ENCODE measurements at places on chromosomes 11 and 22.

- no peak for DNase-seq
Observed at GRCh38 chr11:55503449-55503848, 50.8 kb upstream of the OR4C15 start.

GRCh38 chr11:130995266-130995665, 79.0 kb upstream of the SNX19 start:
- no peak for DNase-seq

DNA sequence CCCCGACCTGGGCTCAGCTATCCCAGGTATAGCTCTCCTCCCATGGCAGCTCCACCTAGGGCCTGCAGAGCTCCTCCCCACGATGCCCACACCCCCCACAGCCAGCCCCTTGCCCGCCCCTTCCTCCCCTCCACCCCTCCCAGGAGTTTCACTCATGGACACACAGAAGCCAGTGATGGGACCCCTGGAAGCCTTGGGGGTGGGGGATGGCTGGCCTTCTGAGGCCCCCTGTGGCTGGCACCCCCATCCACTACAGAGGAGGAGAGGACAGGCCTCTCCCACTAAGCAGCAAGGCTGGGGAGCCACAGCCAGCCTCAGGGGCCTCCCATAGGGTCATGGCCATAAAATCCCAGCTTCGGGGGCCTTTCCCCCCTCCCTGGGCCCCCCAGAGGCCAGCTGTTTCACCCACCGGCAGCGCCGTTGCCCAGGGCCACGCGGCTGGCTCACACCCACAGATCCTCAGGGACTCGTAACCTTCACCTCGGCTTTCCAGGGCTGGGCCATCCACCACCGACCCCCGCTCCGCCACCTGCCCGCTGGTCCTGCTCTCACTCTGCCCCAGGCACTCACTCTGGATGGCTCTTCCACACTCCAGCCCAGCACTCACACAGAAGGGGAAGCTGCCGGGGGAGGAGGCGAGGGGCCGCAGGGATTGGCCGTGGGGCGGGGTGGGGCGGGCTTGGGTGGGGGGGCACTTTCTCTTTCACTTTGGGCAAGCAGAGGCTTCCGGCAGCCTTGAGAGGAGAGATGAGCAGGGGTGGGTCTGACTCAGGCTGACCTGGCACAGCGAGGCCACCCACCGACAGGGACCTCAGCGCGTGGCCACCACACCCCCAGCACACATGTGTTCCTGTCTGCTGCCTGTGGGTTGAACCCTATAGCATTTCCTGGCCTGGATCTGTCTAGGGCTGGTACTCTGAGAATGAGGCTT, 2.2 kb downstream of the SLC25A22 start:
- DNase-seq: peak; percentile 83

DNA sequence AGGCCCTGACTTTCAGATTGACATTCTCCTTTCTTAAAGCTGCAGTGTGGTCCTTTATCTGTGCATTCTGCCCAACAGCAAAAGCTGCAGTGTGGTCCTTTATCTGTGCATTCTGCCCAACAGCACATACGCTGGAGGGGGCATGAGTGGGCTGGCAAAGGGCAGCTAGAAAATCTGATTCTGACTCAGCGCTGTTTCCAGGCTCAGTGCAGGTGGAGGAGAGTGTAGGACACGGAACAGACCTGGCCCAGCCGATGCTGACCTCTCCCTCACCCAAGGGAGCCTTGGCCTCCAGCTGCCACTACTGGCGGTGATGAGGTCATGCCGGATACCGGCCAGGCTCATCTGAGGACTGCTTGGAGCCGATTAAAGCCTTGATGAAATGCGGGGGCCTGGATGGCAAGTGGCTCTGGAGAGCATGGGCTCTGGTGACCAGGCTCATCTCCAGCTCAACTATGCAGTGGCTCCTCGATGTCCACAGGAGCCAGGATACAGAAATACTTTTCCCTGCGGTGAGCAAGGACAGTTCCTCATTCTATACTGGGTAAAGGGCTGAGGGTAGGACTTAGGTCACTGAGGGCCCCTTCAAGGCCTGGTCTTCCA, 84.6 kb downstream of the CLPB start:
- DNase-seq: no peak

DNA sequence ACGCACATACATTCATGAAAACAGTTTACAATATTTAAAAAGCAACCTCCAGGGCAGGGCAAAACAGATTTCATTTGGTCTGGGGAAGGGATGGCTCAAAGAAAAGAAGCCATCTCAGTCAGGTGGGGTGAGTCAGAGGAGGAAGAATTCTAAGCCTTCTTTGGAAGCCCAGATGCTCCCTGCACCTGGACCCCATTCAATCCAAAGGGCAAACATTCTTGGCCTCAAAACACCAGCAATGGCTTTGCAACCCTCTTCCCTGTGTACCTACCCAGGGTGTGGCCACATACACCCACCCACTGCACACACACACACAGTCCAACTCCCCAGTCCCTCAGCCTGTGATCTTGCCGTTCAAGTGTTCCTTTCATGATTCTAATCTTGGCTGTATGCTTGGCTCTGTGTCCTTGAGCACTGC, 2.0 kb downstream of the KCNE3 start:
- no peak for DNase-seq

GRCh38 chr11:122139595-122139866, 23.5 kb upstream of the BLID start:
- no peak for DNase-seq

GRCh38 chr11:133064152-133064877, 468.0 kb downstream of the OPCML start:
- DNase-seq: no peak

DNA sequence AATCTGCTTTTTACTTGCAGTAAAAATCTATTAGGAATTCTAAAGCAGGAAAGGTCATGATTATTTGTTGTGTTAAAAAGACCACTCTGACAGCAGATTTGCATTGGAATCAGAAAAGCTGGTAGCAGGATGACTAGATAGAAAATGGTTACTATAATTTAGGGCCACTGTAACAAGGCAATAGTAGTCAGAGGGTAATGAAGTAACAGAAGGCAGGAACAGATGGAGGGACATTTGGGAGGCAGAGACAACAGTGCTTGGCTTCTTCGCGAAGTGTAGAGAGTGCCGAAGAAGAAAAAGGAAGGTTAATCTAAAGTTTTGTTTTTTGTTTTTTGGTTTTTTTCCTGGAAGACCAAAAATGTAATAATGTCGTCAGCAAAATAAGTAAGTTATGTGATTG, 129.8 kb upstream of the SLC5A12 start:
- no peak for DNase-seq

GRCh38 chr11:56013805-56014204, 13.6 kb upstream of the OR5AS1 start:
- DNase-seq: no peak

GRCh38 chr22:28229566-28230485, 310.8 kb upstream of the PITPNB start:
- no peak for DNase-seq

GRCh38 chr11:77411717-77412441, 62.0 kb downstream of the PAK1 start:
- peak; percentile 86 for DNase-seq

- no peak for DNase-seq
Observed at GRCh38 chr11:102332611-102332994, 14.4 kb upstream of the BIRC2 start.

- DNase-seq: peak; percentile 39
Observed at GRCh38 chr11:78138694-78139421, 568 bp downstream of the ALG8 start.

DNA sequence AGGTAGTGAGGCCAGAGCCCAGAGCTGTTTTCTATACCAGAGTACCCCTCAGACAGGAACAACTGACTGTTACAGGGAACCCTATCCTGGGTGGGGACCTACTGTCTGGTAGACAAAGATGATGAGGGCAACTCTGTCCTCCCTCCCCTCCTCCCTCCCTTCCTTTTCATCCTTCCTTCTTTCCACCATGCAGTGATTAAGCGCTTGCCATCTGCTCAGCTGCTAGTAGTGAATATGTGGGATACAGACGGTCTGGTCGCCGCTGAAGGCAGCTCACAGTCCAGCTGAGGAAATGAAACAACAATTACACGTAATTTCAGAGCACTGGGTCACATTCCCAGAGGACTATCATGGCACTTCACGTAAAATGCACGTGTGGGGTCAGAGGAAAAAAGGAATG, 597.1 kb downstream of the BUD13 start:
- no peak for DNase-seq

DNA sequence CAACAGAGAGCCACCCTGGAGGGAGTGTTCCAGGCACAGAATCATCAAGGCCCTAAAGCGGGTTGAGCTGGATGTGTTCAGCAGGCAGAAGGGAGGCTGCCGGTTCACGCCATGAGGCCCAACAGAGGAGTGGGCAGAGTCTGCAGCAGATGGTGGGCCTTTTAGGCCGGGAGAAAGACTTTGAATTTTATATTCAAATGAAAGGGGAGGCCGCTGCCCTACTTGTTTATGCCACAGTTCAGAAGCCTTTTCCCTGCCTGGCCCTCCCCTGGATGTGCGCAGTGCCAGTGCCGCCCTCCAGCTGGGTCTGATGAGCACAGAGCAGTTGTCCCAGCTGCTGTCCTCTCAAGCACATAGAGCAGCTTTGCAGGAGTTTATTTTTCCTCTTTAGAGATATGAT, 46.9 kb upstream of the TTC12 start:
- DNase-seq: no peak

- DNase-seq: no peak
Observed at GRCh38 chr11:19447150-19447566, 206.4 kb upstream of the E2F8 start.

GRCh38 chr22:46593211-46593681, 26.9 kb upstream of the GRAMD4 start:
- DNase-seq: no peak

DNA sequence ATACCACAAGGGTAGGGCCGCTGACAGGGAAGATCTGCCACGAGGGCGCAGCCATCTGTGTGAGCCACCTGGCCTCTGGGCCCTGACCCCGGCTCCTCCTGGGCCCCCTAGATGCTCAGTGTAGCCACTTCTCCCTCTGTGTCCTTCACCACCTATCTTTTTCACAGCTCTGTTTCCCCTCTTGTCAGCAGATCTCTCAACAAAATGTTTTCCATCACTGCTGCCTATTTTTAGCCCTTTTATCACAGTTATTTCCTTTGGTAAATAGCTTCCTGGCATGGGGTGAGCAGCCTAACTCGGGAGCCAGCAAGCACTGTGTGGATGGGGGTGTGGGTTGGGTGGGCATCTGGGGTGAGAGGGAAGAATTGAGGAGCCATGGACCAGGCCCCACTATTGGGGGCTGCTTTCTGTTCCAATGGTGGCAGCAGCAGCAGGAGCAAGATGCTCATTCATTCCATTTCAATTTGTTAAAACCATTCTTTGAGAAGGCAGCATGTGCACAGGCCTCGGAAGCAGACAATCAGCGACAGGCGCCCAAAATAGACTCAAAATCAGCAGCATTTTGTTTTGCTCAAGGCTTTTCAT, 135.2 kb upstream of the NAV2 start:
- DNase-seq: no peak
